ENCODE measurements at places on chromosomes 12 and 14. TPM values are rescaled to one million over a fixed set of nuclear protein-coding genes. Genes with fewer than 3 reads are reported as not detected.

- no peak for DNase-seq
These were observed 163.7 kb upstream of the RPH3A start for GRCh38 chr12:112627851-112628250.

- DNase-seq = no peak
These were observed 43.1 kb downstream of the SOX5 start for GRCh38 chr12:23906329-23906728.

The KCNJ8 gene
- total RNA-seq = 12.2 TPM

DNA sequence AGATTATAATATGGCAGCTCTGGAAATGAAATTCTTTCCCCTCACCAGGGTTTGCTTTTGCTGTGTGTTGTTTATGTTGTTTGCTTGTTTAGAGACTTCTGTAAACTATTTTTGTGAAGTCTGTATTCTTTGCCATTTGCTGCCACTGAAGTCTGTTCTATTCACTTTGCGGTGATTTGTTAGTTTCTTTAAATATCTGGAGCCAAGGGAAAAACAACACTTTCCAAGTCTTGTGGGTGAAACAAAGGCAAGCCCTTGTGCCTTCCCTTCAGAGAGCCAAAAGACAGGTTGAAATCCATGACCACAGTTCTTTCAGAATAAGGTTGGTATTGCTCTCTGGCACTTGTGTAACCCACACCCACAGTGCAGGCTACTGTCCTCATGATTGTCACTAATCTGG lies 59.5 kb upstream of the RNU6-7 start:
- DNase-seq = no peak

DNA sequence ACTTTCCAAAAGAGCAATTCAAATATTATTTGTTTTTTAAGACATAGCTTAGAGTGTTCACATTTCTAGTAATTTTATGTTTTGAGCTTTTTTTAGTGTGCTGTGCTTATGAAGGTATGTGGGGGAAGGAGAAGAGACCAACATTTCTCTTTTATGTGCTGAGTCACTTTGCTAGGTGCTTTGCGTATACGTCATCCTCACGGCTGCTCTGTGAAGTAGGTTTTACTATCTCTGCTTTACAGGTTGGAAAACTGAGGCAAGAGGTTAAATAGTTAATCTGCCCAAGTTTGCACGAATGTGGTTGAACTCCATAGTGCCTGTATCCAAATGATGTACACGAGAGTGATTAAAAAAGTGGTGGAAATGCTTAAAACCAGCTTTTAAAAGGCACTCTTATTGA lies 75.9 kb downstream of the AEBP2 start:
- no peak for DNase-seq

- DNase-seq = no peak
These were observed 72.4 kb downstream of the IQSEC3 start for GRCh38 chr12:138898-139534.

The ITGB7 gene
- 2.2 TPM for total RNA-seq

GRCh38 chr14:99185436-99186068 lies 86.4 kb downstream of the BCL11B start:
- no peak for DNase-seq

DNA sequence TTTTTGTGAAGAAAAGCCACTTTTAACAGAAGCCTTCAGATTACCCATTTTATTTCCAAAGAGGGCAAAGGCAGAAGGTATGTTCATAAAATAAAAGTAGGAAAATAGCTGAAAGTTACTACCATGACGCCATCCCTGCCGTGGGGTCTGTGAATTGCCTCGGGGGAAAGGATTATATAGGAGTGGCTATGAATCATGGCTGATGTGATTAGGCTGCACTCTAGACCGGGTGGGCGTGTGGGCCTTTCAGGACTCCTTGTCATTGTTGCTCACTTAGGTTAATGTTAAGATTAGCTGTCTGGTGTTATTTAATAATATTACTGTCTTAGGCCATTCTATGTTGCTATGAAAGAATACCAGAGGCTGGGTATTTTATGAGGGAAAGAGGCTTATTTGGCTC lies 195.5 kb downstream of the EGLN3 start:
- DNase-seq = no peak

The CLEC4A gene
- 3.1 TPM for total RNA-seq

The KLRC4 gene
- 0.96 TPM for total RNA-seq

The SYT10 gene
- total RNA-seq = not detected

The RCOR1 gene
- 17.3 TPM for total RNA-seq

The TAS2R7 gene
- total RNA-seq = not detected

The C14orf39 gene
- not detected for total RNA-seq

GRCh38 chr12:45655186-45655585 lies 74.3 kb upstream of the ARID2 start:
- DNase-seq = no peak

DNA sequence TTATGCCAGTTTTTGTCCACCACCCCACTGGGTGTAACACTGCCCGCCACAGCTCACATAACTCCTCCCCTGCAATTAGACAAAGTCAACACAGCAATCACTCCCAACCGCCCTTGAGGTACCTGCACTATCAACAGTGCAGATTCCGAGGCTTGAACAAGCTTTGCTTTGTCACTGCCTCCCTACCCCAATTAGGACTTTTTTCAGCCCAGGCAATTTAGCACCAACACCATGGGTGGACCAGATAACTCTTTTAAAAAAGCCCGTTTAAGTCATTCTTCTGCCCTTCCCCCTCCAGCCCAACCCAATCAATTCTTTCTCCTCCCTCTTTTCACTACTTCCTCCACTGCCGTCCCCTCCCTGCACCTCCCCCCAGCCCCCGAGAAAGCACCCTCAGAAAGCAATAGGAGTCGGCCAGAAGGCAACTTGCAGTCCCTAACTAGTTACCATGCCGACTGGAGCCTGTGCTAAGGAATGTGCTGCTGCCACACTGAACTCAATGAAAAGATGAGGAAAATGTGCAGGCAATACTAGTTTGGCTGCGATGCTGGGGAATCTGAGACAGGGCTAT lies 45.7 kb upstream of the OTX2 start:
- no peak for DNase-seq

- no peak for DNase-seq
These were observed 5.8 kb upstream of the C12orf75 start for GRCh38 chr12:105324704-105325103.

The STYK1 gene
- total RNA-seq = not detected

DNA sequence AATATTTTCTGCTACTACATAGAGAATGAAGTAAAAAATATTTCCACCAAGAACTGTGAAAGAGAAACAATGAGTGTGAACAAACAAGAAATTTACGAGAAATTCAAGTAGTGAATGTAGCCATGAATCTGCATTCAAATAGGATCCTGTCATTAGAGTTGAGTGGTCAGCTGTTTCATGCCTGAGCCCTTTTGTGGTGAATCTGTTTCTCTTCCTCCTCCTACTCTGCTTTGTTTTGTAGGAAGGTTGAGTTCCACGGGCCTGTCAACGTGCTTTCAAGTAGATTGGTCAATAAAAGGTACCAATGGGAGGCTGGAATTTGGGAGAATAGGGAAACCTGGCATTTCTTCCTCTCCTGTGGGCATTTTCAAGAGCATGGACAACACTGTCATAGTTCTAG lies 1749.6 kb upstream of the FLRT2 start:
- no peak for DNase-seq

DNA sequence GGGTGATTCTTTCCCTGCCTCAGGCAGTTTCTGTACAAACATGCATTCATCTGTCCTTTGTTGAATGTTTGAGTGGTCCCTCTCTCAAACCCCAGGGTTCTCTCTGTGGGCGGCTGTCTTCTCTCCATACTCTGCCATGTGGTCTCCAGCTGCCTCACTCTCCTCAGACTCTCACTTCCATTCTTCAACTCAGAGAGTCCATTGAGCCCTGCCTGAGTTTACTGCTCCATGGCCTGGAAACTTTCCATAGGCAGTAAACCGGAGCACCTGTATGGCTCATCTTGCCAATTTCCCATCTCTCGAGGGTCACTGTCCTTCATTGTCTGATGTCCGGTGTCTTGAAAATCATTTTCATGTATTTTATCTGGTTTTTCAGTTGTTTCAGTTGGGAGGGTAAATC lies 11.3 kb downstream of the C14orf132 start:
- no peak for DNase-seq

The FERMT2 gene
- 167 TPM for total RNA-seq

DNA sequence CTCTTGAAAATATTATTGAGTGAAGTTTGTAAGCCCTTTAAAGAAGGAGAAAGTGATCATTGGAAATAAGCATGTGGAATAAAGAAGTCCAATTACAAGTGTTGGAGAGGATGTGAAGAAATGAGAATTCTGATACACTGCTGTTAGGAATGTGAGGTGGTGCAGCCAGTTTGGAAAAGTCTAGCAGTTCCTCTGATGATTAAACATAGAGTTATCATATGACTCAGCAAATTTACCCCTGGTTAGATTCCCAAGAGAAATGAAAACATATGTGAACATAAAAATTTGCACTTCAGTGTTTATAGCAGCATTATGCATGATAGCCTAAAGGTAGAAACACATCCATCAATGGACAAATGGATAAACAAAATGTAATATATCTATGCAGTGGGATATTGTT lies 319.9 kb downstream of the AEBP2 start:
- DNase-seq = no peak

The FSCB gene
- total RNA-seq = not detected

DNA sequence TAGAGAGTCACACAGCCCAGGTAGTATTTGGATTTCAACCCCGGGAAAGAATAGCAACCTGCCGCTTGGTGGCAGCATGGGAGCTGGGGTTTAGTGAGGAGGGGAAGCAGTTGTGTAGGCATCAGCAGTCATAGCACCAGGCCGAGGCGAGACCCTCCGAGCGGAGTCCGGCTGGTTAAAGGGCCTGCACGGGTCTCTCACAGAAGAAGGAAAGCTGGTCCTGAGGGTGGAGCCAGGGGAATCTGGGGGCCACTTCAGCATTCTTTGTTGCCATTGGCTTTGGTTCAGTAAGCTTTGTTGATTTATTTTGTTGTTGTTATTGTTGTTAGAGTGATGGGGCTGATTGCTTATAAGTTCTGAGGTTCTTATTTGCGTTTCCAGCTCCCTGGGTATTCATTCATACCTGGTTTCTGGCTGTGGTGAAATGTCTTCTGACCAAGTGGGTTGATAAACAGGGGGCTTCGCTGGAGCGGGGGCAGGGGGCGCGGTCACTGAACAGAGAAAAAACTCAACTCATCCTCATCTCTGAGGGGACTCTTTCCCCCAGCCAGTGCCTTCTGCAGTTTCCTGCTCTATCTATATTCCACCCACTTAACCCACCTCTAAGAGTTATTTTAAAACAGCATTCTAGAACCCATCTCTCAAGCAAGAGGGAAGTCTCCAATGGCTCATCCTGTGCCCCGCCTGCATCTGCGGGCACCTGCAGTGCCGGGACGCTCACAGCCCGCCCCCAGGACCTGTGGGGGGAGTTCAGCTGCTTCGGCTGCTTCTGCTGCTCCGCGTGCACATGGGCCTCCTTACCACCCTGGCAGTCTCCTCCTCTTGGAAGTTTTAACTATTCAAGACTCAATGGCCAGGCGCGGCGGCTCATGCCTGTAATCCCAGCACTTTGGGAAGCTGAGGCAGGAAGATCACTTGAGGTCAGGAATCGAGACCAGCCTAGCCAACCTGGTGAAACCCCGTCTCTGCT lies 11.6 kb downstream of the CKB start:
- DNase-seq = peak; percentile 15

The NDUFA12 gene
- 95.1 TPM for total RNA-seq

DNA sequence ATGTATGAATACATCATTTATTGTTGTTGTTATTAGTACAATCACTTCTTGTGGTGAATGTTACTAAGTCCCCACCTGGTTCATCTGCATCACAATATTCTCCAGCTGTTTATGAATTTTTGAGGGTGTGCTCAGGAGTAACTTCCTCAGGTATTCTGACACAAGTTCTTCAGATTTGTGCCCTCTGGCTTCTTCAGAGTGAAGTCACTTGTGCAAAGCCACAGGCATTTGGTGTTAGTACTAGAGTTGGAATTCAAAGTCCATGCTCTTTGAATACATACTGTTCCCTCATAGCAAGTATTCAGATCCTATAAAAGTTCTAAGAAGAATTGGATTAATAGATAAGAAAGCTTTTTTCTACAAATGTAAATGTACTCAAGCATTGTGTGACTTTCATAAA lies 150.3 kb upstream of the AVPR1A start:
- no peak for DNase-seq

The PPP4R4 gene
- total RNA-seq = 0.25 TPM

The CLEC4C gene
- not detected for total RNA-seq

DNA sequence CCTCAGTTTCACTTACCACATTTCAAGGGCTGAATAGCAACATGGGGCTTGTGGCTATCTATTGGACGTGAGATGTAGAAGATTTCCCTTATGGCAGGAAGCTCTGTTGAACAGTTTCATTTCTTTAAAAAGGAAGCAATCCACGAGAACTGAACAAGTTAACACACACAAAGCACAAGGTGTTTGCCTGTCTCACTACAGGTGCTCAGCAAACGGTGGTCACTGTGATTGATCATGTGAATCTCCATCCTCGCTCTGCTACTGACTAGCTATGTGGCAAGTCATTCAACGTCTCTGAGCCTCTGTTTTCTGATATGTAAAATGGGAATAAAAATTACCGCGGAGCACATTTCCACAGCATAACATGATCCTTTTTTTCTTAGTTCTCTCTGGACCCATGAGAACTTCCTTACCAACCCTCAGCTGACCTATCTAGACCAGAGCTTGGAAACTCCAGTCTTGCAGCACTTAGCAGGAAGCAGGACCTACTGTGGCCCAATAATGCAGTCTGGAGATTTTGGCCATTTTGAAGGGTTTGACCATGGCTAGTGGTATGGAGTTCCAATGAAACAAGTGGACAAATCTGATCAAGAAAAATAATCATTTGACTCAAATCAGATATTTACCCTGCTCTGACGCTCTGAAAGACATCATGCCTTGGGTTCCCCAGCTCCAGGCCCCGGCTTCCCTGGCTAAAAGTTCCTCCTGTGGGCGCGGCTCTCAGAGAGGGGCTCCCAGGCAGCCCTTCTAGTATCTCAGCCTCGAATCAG lies 278.8 kb downstream of the ZFP36L1 start:
- DNase-seq = no peak

All from omental fat pad (tissue), 4 donors.